Activated CD8-positive, alpha-beta memory T cell treated with anti-CD3 and anti-CD28 coated beads, Interleukin-2, amount 50 U/mL, for 48 hours (primary cell): ENCODE measurements at places on chromosomes 7 and 10.
A peak's percentile ranks its signal among the peaks of the same experiment; 100 is the strongest.

DNA sequence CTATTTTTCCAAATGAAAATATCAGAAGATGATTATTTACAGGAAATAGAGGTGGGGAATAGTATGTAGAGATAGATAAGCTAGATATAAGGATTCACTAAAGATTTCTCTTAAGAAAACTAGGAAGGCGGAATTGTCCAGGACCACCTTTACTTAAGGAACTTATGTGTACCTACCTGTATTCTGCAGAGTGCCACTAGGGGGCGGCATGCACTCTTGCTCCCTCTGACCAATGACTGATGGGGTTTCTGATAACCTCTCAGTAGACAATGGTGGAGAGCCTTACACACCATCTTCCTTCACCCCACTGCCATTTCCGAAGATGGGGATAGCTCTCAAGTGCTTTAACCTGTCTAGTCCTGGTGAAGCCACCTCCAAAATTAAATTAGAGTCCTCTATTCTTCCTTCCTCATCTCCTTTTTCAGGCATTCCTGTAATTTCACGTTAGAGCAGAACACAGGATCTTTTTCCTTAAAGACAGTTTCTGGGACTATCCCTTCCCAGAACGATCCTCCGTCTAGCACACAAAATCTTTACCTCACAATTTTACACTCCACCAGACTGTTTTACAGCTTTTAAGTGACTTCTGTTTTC lies 453.1 kb downstream of the SORCS1 start:
- peak; percentile 74 for DNase-seq

- DNase-seq, result peak; percentile 52
Observed at GRCh38 chr10:6465854-6466601, 114.0 kb downstream of the PRKCQ start.

GRCh38 chr7:30531286-30531685 lies 26.7 kb upstream of the GGCT start:
- DNase-seq, result no peak

DNA sequence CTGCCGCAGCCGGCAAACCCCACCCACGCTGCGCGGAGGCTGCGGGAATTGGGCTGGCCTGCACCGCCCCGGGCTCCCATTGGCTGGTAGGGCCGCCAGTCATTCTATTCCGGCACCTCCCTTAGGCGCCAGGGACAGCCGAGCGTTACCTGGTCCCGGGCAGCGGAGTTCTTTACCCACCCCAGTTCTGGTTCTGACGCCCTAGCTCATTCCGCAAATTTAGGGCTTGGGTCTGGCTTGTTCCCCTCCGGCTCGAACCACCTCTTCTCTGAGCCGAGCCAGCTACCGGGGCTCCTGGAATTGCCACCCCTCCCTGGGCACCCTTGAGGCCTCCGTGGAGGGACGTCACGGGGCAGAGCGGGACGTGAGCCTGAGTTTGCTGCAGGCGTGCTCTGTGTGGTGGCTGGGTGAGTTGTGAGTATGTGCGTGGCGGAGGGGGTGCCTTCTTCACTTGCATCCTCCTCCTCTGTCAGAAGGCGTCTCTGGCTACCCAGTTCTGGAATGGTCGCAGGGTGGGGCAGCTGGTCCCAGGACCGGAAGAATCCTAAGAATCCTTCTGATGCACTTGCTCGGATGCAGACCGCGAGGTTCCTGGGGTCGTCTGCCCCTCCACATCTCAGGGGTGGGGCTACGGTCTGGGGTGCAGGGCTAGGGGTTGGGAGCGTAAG lies at the start of the genes PDZD7 and SFXN3:
Gene PDZD7 (minus strand): TSS at position 2 of the 668 bp plus-strand sequence. CDS start 910 bp downstream, outside the sequence.
Gene SFXN3 (plus strand): TSS at position 107 of the 668 bp plus-strand sequence. CDS start 3,461 bp downstream, outside the sequence.
- DNase-seq, result peak; percentile 98

- no peak for DNase-seq
Observed at GRCh38 chr10:71737834-71738197, 18.2 kb upstream of the C10orf105 start.

- no peak for DNase-seq
Observed at GRCh38 chr10:35843524-35844181, 201.6 kb upstream of the FZD8 start.

GRCh38 chr7:5699467-5700384 lies 81.7 kb downstream of the RNF216 start:
- peak; percentile 76 for DNase-seq

DNA sequence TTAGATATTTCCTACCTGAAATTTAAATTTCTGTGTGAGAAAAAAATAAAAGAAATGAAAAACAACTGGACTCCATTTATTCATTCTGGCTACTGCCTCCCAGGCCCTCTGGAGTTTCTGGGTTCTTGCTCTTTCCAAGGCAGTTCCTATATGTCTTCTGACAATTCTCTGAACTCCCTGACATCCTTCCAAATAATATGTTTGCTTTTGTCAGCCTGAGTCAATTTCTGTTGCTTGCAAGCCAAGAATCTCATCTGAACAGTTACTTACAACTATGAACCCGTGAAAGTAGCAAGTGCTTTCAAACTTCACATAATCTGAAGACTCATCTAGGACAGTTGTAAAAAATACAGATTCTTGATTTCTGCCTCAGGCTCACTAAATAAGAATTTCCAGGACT lies 216.7 kb upstream of the NPVF start:
- DNase-seq, result no peak

DNA sequence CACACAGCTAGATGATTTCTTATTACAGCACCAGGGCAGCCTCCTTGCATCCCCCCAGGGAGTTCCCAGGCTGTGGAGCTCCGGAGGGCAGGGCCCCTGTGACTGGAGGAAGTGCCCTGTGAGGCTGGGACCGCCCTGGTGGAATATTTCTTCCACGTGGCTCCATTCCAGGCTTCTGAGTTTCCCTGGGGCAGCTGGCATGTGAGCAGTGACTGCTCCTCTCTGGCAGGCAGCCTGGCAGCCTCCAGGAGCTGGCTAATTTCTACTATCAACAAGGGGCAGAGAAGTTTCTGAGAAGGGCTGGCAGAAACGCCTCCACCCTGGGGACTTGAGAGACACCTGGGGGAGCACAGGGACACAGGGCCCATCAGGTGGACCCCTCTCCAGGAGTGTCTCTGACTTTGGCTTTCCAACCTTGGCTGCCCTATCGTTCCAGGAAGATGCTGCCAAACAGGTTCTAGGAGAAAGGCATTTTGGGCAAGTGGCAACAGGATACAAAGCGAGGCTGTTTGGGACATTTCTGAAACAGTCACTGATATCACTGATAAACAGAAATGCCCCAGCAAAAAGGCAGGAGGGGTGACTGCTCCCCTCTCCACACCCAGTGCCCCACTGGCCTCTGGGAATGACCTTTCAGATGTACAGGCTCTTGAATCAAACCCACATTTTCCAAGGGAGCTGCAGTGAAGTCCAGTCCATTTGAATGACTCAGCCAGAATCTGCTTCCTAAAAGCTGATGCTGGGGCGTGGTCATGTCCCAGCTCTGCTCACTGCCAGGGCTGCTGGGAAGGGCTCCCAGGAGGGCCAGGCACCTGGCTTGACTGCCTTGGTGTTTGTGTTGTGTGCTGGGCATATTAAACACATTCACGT lies 16.1 kb downstream of the MYOF start:
- no peak for DNase-seq

GRCh38 chr10:109428775-109429491 lies 494.4 kb downstream of the XPNPEP1 start:
- no peak for DNase-seq

GRCh38 chr7:34952822-34953221 lies 84.5 kb downstream of the DPY19L1 start:
- no peak for DNase-seq

GRCh38 chr7:48188776-48189520 lies 17.7 kb downstream of the ABCA13 start:
- no peak for DNase-seq

DNA sequence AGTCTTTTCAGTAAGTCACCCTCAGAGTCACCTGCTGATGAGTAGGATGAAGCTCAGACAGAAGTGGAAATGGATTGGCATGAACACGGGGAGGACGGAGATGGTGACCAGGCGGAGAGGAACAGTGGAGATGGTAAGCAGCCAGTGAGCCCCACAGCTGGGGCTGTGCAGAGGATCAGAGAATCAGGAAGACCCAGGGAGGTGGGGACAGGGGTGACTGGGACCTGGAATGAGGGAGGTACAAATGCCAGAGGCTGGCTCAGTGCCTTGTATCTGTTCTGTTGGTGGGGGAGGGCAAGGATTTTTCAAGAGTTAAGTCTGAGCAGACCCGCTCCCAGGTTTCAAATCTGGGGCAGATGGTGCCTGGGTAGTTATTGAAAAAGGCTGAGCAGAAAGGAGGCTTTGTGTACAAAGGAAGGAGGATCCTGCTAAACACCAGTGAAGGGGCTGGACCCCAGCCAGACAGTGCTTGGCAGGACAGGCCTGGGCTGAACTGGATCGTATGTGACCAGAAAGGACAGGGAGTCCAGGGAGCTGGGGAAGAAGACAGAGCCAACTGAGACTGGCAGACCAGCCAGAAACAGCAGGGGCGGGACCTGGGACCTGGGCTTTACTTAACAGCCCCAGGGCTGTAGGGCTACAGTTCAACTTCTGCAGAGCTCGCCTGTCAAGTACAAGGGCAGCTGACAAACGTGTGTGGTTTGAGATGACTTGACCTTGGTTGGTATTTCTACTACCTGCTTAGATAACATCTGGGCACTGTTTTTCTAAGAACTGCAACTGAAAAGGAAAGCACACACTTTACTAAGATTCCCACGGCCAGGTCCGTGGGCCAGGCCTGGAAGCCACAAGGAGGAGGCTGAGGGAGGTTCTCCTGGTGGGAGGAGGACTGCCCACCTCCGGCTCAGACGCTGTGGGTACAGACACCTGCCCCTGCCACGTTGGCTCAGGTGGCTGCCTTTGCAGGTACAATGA lies 13.2 kb upstream of the FRMPD2 start:
- DNase-seq, result no peak

DNA sequence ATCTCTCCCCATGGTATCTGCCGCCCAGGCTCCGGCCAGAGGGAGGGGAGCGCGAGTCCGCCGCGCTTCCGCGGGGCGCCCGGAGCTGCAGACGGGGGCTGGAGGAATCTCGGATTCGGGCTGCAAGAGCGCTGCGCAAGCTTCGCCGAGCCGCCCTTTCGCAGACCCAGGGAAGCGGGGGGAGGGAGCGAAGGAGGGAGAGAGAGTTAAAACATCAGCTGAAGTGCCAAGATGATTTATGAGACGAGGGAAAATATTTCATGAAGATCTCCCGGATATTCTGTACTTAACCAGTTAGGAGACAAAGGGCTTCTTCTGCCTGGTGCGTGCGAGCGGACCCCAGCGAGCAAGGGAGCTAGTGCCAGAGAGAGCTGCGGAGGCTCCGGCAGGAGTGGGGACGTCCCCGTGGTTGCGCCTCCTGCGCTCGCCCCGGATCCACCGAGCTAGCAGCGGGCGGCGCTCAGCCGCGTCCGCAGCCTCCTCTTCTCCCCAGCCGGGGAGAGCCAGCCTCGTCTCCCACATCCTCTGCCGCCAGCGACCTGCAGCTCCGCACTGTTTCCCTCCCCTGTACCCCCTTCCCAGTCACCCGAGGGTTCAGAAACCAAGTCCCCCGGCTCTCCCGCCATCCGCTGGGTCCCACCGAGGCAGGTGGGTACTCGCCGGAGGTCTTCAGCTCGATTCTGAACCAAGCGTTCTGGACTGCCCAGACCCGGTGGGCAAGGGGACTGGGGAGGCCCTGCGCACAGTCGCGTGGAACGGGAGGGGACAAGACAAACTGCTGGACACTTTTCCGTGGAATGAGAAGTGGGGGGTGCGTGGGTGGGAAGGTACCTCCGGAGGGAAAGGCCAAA lies 1.0 kb upstream of the PAX2 start:
- peak; percentile 71 for DNase-seq

DNA sequence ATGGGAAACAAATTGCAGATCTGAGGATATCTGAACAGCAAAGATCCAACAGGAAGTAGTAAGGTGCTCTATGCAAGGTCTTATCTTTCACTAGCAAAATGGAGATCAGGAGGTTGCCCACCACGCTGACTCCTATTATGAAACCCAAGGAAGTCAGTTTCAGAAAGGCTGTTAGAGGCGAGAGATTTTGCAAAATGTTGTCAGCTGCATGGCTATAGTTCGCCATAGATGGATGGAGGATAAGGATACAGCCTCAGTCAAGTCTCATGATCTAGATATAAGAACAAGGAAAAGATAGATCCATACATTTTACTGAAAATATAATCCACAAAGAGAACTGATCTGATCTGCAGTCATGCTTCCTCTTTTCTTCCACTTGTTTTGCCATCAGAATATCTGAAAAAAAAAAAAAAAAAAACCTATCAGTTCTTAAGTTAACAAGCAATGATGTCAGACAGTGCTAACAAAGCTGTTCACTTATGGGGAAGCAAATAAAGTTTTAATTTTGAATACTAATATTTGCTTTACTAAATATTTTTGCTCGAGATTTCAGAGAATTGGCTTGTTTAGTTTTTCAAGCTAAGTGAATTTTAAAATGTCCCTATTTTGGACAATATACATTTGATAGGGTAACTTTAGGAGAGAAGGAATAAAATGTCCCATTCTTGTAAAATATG lies 2.0 kb downstream of the GPR85 start:
- no peak for DNase-seq

GRCh38 chr7:22386206-22386858 lies 29.4 kb upstream of the RAPGEF5 start:
- DNase-seq, result no peak

DNA sequence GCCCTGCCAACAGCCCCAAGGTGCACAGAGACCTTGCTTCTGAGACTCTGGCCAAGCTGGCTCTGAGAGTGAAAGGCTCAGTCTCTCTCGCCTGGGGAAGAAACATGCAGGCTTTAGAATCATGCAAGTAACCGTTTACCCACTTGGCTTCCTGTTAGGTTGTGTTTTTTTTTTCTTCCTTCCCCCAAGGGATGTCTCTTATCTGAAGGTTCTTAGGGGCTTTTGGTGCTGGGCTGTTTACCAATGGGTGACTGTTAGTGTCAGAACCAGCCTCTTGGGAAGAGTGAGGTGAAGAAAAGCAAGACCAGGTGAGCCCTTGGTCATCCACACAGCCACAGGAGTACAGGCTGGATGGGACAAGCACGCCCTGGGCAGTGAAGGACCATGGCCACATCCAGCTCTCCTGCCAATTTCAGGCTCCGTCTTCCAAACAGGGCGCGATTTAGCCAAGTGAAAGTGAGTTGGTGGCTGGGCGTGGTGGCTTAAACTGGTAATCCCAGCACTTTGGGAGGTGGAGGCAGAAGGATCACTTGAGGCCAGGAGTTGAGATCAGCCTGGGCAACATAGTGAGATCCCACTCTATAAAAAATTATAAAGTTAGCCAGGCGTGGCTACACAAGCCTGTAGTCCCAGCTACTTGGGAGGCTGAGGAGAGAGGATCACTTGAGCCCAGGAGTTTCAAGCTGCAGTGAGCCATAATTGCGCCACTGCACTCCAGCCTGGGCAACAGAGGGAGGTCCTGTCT lies 76.3 kb upstream of the CUX1 start:
- no peak for DNase-seq

- DNase-seq, result no peak
Observed at GRCh38 chr10:67308912-67309311, 383.1 kb downstream of the LRRTM3 start.

- DNase-seq, result no peak
Observed at GRCh38 chr7:141889321-141889720, 26.9 kb upstream of the OR9A4 start.

DNA sequence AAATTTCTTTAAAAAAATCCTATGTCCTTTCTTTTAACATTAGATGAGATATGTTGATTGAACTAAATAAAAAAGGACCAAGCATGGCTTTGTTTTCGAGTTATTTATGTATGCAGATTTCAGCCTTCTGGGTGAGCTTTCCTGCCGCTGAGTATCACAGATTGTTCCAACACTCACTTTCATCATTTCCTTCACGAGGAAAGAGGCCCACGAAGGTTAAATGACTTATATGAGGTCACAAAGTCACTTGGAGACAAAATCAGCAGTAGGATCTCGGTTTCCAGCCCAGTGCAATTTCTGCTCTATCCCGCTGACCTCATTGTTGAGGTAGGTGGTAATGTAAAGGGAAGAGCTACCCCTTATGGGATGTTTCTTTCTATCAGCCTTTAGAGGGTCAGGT lies 226.8 kb downstream of the SKAP2 start:
- DNase-seq, result no peak
